ENCODE measurements at places on chromosomes 2 and 18.

- DNase-seq = no peak
Measured at GRCh38 chr2:120919771-120920453, 184.2 kb downstream of the GLI2 start.

DNA sequence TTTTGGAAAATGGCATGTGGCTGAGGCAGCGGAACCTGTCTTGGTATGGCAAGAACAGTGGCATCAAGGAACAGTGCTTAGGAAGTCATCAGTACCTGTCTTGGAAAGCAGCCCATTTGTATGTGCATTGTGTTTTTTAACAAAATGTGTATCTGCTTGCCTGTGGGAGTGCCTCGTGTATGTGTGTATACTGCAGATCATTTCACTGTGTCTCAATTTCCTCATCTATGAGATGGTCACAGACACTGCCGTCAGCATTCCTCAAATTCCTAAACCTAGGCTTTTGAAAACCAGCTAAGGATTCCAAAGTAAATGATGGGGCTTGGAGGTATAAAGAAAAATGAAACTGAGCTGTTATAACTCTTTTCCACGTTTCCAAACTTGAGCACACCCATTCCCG, 441.3 kb downstream of the RND3 start:
- DNase-seq = no peak

GRCh38 chr2:237350070-237350469, 63.9 kb downstream of the COL6A3 start:
- no peak for DNase-seq

GRCh38 chr2:29065068-29065811, 9.1 kb downstream of the PCARE start:
- no peak for DNase-seq

- no peak for DNase-seq
Measured at GRCh38 chr2:17599617-17600016, 59.1 kb downstream of the VSNL1 start.

DNA sequence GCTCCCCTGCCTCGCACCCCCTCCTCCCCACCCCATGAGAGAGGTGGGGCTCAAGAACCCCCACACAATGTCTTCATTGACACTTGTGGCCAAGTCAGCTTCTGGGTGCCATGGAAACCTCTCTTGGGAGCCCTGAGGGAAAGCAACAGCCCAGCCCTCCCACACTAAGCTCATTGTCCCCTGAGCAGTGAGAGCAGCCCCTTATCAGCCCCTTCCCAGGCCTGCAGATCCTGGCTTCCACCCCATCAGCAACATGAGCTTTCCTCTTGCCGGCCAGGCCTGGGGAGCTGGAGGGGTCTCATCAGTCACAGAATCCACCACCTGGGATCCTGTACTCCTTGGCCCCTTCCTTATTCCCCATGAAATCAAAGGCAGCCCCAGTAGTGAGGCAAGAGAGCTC, 107.8 kb upstream of the ST3GAL5 start:
- peak; percentile 97 for DNase-seq

- DNase-seq = no peak
Measured at GRCh38 chr2:86525421-86526340, 37.6 kb downstream of the CHMP3 start.

DNA sequence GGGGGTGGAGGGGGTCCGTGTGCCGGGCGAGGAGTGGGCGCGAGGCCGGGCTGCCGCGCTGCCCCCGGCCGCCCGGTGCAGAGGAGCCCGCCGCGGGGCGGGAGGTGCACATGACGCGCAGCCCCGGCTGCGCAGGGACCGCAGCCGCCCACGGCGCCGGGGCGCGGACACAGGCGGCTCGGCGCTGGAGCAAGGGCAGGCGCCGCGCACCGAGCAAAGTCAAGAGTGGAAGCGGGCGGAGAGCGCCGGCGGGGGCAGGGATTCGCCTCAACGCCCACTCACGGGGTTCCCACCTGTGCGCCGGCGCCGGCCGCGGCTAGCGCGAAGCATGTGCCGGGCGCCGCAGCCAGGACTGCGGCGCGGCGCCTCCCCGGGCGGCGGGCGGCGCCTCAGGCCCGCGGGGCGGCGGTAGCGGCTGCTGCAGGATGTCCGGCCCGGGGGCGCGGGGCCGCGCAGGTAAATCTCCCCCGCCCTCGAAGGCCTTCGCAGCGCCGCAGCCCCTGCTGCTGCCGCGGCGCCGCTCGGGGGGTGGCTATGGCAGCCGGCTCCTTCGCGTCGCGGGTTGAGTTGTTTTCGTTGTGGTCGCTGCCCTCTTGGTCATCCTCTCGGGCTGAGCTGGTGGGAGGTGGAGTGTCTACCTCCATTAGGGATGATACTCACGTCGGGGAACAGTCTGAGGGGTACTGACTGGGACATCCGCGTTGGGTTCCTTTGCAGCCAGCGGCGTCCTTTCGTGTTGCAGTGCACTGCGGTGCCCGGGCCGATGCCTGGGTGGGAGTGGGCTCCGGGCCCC, 216.3 kb upstream of the DTNA start:
- no peak for DNase-seq

- no peak for DNase-seq
Measured at GRCh38 chr18:37429791-37430190, 135.8 kb downstream of the CELF4 start.

DNA sequence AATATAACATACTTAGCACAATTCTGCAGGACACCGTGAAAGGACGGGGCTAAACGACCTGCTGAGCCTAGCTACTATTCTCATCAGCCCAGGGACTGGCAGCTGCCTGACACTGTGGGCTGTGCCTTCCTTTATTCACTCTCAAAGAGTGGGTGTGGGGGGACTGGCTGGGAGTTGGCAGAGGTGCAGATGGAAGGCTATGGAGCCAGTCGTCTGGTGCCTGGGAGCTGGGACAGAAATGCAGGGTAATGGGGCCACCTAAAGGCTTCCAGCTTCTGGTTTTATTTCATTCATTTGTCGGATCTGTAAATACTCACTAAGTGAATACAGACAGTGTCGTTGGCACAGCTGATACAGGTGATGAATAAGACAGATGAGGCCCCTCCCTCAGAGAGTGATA, 56.0 kb upstream of the NFU1 start:
- DNase-seq = no peak

DNA sequence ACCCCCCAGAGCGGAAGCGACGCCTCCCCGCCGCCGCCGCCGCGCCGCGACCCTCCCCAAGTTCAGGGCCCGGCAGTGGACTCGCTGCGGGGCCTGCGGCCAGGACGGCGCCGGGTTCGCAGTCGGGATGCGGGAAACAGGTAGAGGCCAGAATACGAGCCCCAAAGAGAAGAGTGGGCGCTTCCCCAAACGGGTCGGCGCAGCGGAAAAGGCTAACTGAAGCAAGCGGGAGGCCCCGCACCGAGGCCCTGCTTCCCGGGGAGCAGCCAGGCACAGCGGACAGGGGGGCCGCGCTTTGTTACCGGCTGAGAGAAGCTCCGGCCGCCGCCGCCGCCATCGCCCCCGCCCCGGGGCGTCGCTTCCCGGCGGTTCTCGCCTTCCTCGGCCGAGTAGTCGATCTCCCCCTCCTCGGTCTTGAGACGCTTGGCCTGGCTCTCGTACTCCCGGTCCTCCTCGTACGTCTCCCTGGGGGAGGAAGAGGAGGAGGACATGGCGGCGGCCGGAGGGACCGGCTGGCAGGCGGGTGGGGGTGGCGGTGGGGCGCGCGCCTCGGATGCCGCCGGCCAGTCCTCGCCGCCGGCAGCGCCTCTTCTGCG, 494 bp downstream of the HNRNPLL start:
- DNase-seq = no peak
